Stimulated activated CD4-positive, alpha-beta T cell treated with anti-CD3 and anti-CD28 coated beads, Interleukin-2, amount 100 ng/mL, for 24 hours (primary cell): ENCODE measurements at places on chromosomes 7 and 10.

GRCh38 chr10:34168439-34168838, 646.7 kb downstream of the PARD3 start:
- no peak for DNase-seq

GRCh38 chr10:102546606-102547320, 43.0 kb downstream of the SUFU start:
- DNase-seq: no peak

DNA sequence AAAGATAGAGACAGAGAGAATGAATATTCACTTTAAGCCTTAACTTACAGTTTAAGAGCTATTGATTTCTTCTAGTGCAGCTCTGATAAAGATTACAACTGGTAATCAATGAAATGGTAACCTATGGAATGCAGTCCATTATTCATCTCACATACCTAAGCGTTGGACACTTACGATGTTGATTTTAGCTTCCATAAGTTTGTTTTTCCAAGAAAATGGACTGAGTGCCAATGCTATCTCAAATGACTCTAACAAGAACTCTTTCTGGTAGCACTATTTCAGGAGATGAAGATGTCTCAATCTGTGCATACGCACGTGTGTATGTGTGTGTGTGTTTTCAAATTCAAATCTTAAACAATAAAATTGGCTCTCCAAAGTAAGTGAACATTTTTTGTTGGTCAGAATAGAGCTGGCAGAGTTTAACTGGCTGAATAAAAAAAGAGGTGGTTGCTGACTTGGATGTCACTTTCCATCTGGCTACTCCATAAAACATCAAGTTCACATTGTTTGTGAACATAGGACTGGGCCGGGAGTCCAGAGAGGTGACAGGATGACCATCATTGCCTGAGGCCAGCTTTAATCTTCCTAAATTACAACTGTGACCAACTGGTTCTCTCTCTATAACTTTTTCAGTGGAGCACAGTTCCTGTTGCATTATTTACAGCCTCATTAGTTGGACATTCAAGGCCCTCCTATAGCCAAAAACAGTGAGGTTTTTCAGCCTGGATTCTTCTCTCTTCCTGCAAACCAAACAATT, 106.9 kb upstream of the CSTF2T start:
- DNase-seq: no peak

GRCh38 chr7:117124591-117125220, 171.4 kb downstream of the ST7 start:
- DNase-seq: peak; percentile 71

- DNase-seq: no peak
Measured at GRCh38 chr7:155811895-155812761, at the start of gene SHH. Gene SHH (minus strand): TSS chr7:155812463. CDS start chr7:155812122, 341 bp downstream.

GRCh38 chr10:69800109-69800508, 1.6 kb upstream of the COL13A1 start:
- no peak for DNase-seq

GRCh38 chr7:139623518-139623917, 100.0 kb downstream of the CLEC2L start:
- DNase-seq: peak; percentile 24

GRCh38 chr10:62681211-62681940, 123.1 kb upstream of the ADO start:
- DNase-seq: peak; percentile 83

- DNase-seq: no peak
Measured at GRCh38 chr7:29565982-29566746, 2.5 kb downstream of the PRR15 start.

DNA sequence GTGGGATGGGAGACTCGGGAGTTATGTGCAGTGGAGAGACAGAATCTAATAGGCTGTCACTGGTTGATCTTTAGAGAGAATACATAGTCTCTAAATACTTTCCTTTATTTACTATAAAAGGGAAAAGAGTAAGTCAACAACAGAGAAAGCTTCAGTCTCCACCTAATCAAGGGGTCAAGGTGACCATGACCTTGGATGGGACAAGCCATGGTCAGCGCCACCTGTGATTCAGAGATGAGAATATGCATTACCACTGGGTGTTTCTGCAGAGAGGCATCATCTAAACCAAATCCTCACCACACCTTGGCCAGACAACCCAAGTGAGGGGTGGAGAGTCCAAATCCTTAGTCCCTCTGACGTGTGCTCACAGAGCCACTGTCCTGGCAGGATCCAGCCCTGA, 39.9 kb downstream of the TNS3 start:
- DNase-seq: no peak

DNA sequence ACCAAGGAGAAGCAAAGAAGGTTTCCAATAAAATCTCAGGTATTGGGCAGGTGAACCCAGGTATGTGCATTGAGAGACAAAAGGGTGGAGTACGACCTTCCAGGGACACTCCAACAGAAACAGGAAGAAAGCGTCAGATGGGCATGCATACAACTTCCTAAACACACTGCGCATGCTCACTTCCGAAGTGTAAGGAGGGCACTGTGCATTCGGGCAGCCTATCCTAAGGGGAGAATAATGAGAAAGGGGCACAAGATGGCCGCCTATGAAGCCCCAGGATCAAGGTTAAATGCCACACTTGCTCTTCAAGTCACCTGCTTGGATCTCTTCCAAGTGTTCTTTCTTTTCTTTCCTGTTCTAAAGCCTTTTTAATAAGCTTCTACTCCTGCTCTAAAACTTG, 39.4 kb upstream of the PRSS1 start:
- DNase-seq: no peak

GRCh38 chr7:66634816-66635215, 6.1 kb downstream of the KCTD7 start:
- DNase-seq: no peak

GRCh38 chr10:54434782-54435181, 366.2 kb downstream of the PCDH15 start:
- DNase-seq: no peak
